Activated CD4-positive, alpha-beta memory T cell treated with anti-CD3 and anti-CD28 coated beads for 36 hours (primary cell): ENCODE measurements at places on chromosomes 2 and 18. TPM values are rescaled to one million over a fixed set of nuclear protein-coding genes. Genes with fewer than 3 reads are reported as not detected.

CTNNA2 gene
- total RNA-seq = not detected

C1QL2 gene
- not detected for total RNA-seq

ATP8B1 gene
- total RNA-seq = not detected

DSG4 gene
- total RNA-seq = not detected

IL36B gene
- not detected for total RNA-seq

PLCL1 gene
- 1.7 TPM for total RNA-seq

MZT2A gene
- 197 TPM for total RNA-seq

TMEM87B gene
- 22.3 TPM for total RNA-seq

PARD6G gene
- 0.40 TPM for total RNA-seq

MARS2 gene
- total RNA-seq = 11.3 TPM

RETSAT gene
- total RNA-seq = 22.8 TPM

CPO gene
- total RNA-seq = not detected

POTEI gene
- total RNA-seq = not detected

MYO5B gene
- total RNA-seq = 0.02 TPM

REG1A gene
- not detected for total RNA-seq

FOXD4L1 gene
- not detected for total RNA-seq

DPP4 gene
- 29.9 TPM for total RNA-seq

GRCh38 chr2:242098034-242098433, 228.5 kb downstream of the RTP5 start:
- H3K27ac ChIP-seq = no peak overlapping the region
- DNase-seq = no peak
- peaks cover 10% of the 10 kb centered on the region for H3K36me3 ChIP-seq
- H3K4me3 ChIP-seq = no peak overlapping the region
- H3K27me3 ChIP-seq = no peaks in the 10 kb centered on the region

- no peak for DNase-seq
- H3K27me3 ChIP-seq = no peaks in the 10 kb centered on the region
- no peaks in the 10 kb centered on the region for H3K36me3 ChIP-seq
- H3K27ac ChIP-seq = no peak overlapping the region
- H3K4me3 ChIP-seq = no peak overlapping the region
These were observed 530.7 kb downstream of the TMEM182 start for GRCh38 chr2:103292573-103292972.

- DNase-seq = no peak
- peaks cover 8% of the 10 kb centered on the region for H3K27me3 ChIP-seq
- H3K4me1 ChIP-seq = no peaks in the 10 kb centered on the region
- H3K27ac ChIP-seq = no peak overlapping the region
These were observed 85.8 kb downstream of the RDH14 start for GRCh38 chr2:18474700-18475099.

- H3K4me3 ChIP-seq = no peak overlapping the region
- no peaks in the 10 kb centered on the region for H3K36me3 ChIP-seq
- no peaks in the 10 kb centered on the region for H3K4me1 ChIP-seq
- no peak for DNase-seq
These were observed 61.8 kb downstream of the EVA1A start for GRCh38 chr2:75498907-75499306.

- H3K27me3 ChIP-seq = peaks cover 8% of the 10 kb centered on the region
- no peaks in the 10 kb centered on the region for H3K36me3 ChIP-seq
- DNase-seq = no peak
- no peak overlapping the region for H3K27ac ChIP-seq
These were observed 78.0 kb upstream of the HNMT start for GRCh38 chr2:137886083-137886831.

DNA sequence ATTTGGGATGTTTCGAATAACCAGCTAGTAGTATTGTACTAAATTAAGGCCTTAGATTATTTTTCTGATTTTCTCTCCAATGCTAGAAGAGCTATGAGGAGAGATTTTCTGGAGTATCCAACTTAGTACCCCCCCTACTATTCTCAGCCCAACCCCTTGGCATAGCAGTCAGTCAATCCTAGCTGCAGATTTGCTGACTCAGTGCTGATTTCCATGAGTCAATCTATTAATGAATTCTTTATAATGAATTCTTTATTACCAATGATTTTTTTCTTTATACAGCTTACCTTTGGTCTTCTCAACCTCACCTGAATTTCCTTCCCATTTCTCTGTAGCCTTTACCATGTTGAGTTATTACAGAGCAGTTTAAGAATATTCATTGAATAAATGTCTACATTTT, 192.8 kb upstream of the ETAA1 start:
- H3K27me3 ChIP-seq = no peaks in the 10 kb centered on the region
- no peak for DNase-seq
- no peaks in the 10 kb centered on the region for H3K4me1 ChIP-seq
- H3K27ac ChIP-seq = no peak overlapping the region

DNA sequence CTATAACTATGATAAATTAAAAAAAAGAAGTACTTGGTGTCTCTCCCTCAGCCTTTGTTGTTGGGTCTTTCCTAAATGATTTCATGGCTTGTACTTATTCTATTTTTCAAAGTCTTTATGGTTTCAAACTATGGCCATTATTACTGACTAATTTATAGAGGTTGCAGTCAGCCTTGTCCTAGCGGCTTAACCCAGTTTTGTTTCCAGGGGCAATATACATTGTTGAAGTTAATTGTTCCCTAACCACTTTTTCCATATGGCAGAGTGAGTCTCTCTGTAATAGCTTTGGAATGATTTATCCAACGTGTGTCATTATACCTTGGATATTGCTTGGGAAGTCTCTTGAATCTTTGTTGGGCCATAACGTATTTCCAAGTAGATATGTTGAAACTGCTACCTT, 408.8 kb downstream of the HRH4 start:
- H3K27me3 ChIP-seq = no peaks in the 10 kb centered on the region
- H3K36me3 ChIP-seq = no peaks in the 10 kb centered on the region
- H3K4me3 ChIP-seq = no peak overlapping the region

DNA sequence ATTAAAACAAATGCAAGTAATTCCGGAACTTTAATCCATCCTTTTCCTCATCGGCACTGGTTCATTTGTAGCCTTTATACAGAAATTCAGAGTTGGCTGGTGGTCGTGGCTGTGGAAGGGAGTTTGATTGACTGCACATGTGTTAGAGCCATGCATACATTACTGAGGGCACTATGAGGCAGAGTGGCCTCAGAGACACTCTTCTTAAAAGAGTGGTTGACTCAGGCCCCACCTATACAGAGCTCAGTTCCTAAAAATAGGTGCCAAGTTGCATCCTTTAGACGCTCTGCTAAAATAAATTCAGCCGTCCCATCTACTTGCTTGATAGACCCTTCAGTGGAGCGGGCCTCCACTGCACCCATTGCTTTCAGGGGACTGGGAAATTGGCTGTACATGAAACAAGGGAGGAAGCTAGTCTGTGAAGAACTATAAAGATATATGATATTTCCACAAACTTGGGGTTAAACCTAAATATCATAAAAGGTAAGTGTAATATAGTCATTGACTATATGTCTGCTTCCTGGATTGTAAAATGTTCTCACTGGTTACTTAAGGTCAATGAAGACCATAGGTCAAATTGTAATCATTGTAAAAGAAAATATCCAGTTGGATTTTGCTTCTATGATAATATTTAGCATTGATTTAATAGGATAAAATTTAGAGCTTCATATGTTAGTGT, 298.9 kb downstream of the XIRP2 start:
- no peak for DNase-seq
- no peak overlapping the region for H3K4me3 ChIP-seq
- no peaks in the 10 kb centered on the region for H3K36me3 ChIP-seq
- H3K27ac ChIP-seq = no peak overlapping the region
- H3K4me1 ChIP-seq = no peaks in the 10 kb centered on the region

- H3K4me1 ChIP-seq = peaks cover 18% of the 10 kb centered on the region
- no peak for DNase-seq
- H3K4me3 ChIP-seq = no peak overlapping the region
- H3K27ac ChIP-seq = no peak overlapping the region
These were observed 199.2 kb upstream of the SMAD2 start for GRCh38 chr18:48129621-48130082.

- no peak for DNase-seq
- H3K4me3 ChIP-seq = no peak overlapping the region
- no peaks in the 10 kb centered on the region for H3K27me3 ChIP-seq
- H3K36me3 ChIP-seq = no peaks in the 10 kb centered on the region
These were observed 113.8 kb downstream of the SH3RF3 start for GRCh38 chr2:109242654-109243331.

GRCh38 chr2:241282555-241282954, 32.9 kb downstream of the HDLBP start:
- H3K36me3 ChIP-seq = peaks cover 10% of the 10 kb centered on the region
- peaks cover 20% of the 10 kb centered on the region for H3K4me1 ChIP-seq
- no peak overlapping the region for H3K27ac ChIP-seq
- H3K4me3 ChIP-seq = no peak overlapping the region
- H3K27me3 ChIP-seq = no peaks in the 10 kb centered on the region

DNA sequence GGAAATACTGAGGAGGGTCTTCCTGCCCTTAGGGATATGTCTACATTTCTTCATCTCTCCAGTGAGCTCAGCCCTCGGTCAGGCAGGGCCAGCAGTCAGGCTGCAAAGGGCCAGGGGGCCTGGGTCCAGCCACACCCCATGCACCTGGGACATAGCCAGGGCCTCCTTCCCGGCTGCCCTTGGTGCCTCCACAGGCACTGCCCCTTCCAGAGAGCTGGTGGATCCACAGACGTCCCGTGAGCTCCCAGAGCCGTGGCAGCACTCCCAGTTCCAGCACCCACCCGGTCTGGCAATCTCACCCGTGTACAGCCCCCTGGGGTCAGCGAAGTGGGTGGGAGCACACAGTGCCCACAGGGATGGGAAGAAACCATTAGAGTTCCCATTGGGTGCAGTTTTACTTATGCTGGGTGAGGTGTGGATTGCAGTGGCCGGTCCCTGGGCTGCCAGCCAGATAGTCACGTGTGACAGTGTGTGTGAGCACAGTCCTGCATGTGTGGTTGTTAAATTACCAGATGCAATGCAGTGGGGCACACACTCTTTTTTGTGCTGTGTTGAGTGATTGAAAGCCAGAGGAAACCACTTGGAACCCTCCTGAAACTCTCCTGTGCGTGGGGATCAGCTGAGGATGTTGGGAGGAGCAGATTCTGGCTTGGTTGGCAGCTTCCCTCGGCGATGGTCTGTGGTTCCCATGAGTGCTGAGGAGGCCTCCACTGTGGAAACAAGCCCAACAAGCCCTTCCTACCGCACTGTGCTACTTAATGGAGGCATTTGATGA, 131.0 kb downstream of the SNTG2 start:
- H3K36me3 ChIP-seq = no peaks in the 10 kb centered on the region

GRCh38 chr2:35365859-35366258, 989.7 kb upstream of the CRIM1 start:
- H3K36me3 ChIP-seq = no peaks in the 10 kb centered on the region
- no peak overlapping the region for H3K4me3 ChIP-seq
- no peak for DNase-seq

GRCh38 chr18:44356566-44357157, 324.0 kb upstream of the SETBP1 start:
- no peaks in the 10 kb centered on the region for H3K4me1 ChIP-seq
- no peak for DNase-seq
- no peaks in the 10 kb centered on the region for H3K36me3 ChIP-seq
- H3K27ac ChIP-seq = no peak overlapping the region
- H3K27me3 ChIP-seq = no peaks in the 10 kb centered on the region
- H3K4me3 ChIP-seq = no peak overlapping the region

- no peaks in the 10 kb centered on the region for H3K4me1 ChIP-seq
- no peak overlapping the region for H3K4me3 ChIP-seq
- H3K27ac ChIP-seq = no peak overlapping the region
- no peaks in the 10 kb centered on the region for H3K27me3 ChIP-seq
These were observed 54.4 kb downstream of the MTHFD2 start for GRCh38 chr2:74252862-74253261.

DNA sequence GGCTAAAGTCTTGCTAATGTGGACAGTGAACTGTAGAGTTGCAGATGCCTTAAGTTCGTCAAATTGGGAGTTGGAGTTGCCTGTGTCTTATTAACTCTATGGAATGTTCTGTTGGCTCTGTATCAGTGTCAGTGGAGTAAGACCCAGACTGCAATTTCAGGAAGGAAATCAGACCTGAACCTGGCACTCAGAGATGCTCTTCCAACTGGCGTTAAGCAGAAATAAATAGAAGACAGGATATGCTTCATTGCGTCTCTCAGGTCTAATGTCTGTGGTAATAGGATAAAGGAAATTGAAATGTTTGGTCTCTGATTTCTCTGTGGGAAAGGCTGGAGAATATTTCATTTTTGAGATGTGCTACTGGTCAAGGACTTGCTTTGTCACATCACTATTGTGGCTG, 846.7 kb upstream of the ID2 start:
- no peak overlapping the region for H3K4me3 ChIP-seq
- no peaks in the 10 kb centered on the region for H3K36me3 ChIP-seq
- DNase-seq = no peak

GRCh38 chr2:119657466-119658145, 21.4 kb upstream of the TMEM177 start:
- H3K27me3 ChIP-seq = peaks cover 10% of the 10 kb centered on the region
- peaks cover 2% of the 10 kb centered on the region for H3K4me1 ChIP-seq
- no peak overlapping the region for H3K27ac ChIP-seq
- no peak for DNase-seq
- H3K4me3 ChIP-seq = no peak overlapping the region

- H3K4me3 ChIP-seq = no peak overlapping the region
- no peaks in the 10 kb centered on the region for H3K27me3 ChIP-seq
- no peak for DNase-seq
- H3K27ac ChIP-seq = no peak overlapping the region
- peaks cover 29% of the 10 kb centered on the region for H3K4me1 ChIP-seq
These were observed 151.3 kb downstream of the KLHL29 start for GRCh38 chr2:23536326-23536725.

- no peaks in the 10 kb centered on the region for H3K36me3 ChIP-seq
- no peak overlapping the region for H3K27ac ChIP-seq
- DNase-seq = no peak
- peaks cover 4% of the 10 kb centered on the region for H3K4me1 ChIP-seq
These were observed 15.9 kb upstream of the IGFBP2 start for GRCh38 chr2:216617159-216617815.

GRCh38 chr2:62304429-62305417, 108.8 kb downstream of the B3GNT2 start:
- no peaks in the 10 kb centered on the region for H3K36me3 ChIP-seq
- no peaks in the 10 kb centered on the region for H3K27me3 ChIP-seq
- H3K27ac ChIP-seq = peak overlapping the region; percentile 80
- peak; percentile 75 for DNase-seq

- no peaks in the 10 kb centered on the region for H3K4me1 ChIP-seq
- peaks cover 2% of the 10 kb centered on the region for H3K27me3 ChIP-seq
- no peak overlapping the region for H3K27ac ChIP-seq
- DNase-seq = no peak
- H3K36me3 ChIP-seq = no peaks in the 10 kb centered on the region
- H3K4me3 ChIP-seq = no peak overlapping the region
These were observed 354.3 kb downstream of the IRS1 start for GRCh38 chr2:226445216-226445861.

DNA sequence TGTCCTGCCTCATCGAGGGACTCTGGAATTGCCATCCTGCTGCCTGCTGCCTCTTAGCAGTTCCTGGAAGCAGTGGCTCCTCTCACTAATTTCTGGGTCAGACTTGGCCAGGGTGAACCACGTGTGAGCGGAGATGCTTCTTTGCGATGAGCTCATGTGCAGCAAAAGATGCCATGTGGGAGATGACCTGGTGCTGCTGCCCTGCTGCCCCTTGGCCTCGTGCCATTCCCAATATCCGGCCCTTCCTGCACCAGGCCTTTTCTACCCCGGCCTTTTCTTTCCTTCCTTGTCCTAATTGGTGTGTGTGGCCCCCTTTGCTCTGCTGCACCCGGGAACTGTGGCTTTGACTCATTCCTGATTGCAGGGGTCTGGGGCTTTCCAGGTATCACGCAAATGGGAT, 296.9 kb upstream of the HS6ST1 start:
- no peaks in the 10 kb centered on the region for H3K4me1 ChIP-seq
- DNase-seq = no peak
- H3K4me3 ChIP-seq = no peak overlapping the region
- no peak overlapping the region for H3K27ac ChIP-seq
- H3K27me3 ChIP-seq = peaks cover 1% of the 10 kb centered on the region
